Kasumi-1 (cell line): ENCODE measurements at places on chromosomes 12 and 14.
A peak's percentile ranks its signal among the peaks of the same experiment; 100 is the strongest.

DNA sequence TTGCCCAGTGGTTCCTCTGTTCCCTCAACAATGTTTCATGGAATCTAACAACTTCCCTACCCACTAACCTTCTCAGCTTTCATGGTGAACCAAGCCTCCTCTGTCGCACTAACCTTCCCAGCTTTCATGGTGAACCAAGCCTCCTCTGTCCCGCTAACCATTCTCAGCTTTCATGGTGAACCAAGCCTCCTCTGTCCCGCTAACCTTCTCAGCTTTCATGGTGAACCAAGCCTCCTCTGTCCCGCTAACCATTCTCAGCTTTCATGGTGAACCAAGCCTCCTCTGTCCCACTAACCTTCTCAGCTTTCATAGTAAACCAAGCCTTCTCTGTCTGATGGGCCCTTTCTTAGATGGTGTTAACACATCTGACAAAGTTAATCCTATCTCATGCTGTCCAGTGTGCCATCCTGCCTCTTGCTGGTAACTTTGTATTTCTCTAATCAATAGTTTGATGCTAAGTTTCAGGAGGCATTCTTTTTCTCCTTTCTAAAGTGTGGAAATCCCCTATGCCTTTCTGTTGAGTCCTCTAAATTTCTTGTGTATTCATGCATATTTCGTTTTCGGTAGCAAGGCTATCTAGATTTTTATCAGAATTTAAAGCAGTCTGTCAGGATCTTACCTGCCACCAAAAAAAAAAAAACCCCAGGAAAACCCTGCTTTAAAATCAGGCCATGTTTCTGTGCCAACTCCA, 26.8 kb upstream of the KCNK13 start:
- no peak for DNase-seq

DNA sequence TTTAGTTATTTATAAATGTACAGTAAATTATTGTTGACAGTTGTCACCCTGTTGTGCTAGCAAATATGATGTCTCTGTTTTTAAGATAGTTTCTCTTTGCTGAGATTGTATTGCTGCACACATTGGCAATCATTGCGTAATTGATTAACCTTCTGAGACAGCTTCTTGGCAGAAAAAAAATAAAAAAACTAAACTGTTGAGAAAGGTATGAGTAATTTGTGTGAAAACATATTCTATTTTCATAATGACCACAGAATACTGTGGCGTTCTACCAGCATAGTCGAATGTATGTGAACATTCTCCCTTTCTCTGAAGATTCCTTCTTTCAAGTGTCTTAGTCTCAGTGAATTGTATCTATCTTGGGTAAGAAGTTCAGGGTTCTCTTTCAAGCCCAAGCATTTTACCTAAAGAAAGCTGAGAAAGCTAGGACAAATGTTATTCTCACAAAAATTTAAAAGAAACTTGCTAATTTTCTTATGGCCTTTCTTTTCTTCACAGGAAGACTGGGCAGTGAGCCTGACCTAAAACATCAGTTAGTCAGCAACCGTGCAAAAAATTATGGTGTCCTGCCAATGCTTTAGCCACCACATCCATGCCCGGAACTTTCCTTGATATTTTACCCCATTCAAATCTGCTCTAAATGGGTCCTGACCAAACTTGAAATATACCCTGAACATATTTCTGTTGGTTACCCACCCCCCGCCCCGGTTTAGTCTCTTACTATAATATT, 69.0 kb upstream of the REP15 start:
- no peak for DNase-seq

DNA sequence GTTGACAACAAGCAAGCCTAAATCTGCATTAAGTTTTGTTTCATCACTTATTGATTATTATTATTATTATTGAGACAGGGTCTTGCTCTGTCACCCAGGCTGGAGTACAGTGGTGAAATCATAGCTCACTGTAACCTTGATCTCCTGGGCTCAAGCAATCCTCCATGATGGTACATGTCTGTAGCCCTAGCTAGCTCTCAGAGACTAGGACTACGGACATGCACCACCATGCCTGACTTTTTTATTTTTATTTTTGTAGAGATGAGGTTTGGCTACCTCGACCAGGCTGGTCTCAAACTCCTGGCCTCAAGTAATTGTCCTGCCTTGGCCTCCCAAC, 35.7 kb upstream of the STK38L start:
- no peak for DNase-seq

GRCh38 chr14:75636100-75636692, 24.5 kb downstream of the ERG28 start:
- DNase-seq, result no peak

- DNase-seq, result no peak
These were observed 44.1 kb downstream of the SCARB1 start for GRCh38 chr12:124819525-124819924.

DNA sequence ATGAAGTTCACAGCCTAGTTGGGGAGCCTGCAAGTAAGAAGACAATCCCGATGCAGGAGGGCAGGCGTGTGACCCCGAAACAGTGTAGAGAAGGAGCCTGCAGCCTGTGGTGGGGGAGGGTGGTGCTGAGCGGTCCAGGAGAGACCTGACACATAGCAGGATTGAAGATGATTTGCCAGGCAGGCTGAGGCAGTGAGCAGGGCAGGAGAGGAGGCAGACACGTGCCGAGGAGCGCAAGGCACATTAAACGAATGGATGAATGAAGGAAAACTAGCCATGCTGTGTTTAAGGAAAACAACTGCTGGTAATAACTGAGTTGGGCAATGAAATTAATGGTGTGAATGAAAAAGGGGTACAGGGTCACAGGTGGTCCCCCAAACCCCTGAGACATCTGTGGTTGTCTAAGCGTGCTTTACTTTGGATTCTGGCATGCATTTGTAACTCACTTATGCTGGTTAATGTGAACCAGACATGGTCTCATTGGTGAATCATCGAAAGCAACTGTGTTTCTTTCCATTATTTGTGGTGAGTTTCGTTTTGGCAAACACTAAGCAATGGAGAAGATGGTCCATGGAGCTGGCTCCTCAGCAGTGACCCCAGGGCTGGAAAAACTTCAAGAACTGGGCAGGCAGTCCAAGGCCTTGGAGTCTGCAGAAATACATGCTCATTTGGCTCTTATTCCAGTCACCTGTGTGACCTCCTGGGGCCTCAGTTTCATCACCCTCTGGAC, 96.9 kb upstream of the EVL start:
- DNase-seq, result no peak

- DNase-seq, result no peak
These were observed 26.3 kb downstream of the BICDL1 start for GRCh38 chr12:120015313-120015712.

DNA sequence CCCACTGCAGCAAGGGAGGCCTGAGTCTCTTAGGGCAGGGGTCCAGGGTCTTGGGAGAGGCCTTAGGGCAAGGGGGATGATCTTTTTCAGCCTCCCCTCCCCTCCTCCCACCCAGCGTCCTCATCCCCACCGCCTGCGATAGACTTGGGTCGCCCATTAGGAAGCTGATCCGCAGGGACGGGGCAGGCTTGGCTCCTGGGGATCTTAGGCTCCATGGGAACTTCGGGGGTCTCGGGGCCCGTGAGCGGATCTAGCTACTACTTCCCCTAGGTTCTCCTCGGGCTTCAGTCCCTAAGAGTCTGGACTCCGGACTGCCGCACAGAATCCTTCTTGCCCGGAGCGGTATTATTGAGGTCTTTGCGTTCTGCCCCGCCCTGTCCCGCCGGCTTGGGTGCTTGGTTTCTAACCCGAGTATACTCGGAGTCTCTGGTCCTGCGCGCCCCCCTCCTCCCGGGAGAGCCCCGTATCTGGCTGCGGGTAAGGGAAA, 2.2 kb upstream of the PTHLH start:
- no peak for DNase-seq

- DNase-seq, result no peak
These were observed 412.9 kb downstream of the RAD51B start for GRCh38 chr14:68232300-68233055.

GRCh38 chr12:122499991-122500684, 594 bp downstream of the ZCCHC8 start:
- DNase-seq, result peak; percentile 67

GRCh38 chr14:56975521-56975920, 165.2 kb upstream of the OTX2 start:
- DNase-seq, result no peak

DNA sequence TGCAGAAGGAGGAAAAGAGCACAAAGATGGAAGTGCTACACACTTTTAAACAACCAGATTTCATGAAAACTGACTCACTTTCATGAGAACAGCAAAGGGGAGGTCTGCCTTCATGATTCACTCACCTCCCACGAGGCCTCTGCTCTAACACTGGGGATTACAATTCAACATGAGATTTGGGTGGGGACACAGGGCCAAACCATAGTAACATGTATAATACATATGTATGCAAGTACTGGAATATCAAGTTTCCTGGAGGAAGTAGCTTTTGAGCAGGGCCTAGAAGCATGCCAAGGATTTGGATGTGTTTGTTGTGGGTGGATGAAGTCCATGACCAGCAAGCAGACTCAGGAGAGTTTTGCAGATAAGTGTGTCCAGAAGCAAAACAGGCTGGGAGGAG, 409.0 kb downstream of the RGS6 start:
- DNase-seq, result no peak

DNA sequence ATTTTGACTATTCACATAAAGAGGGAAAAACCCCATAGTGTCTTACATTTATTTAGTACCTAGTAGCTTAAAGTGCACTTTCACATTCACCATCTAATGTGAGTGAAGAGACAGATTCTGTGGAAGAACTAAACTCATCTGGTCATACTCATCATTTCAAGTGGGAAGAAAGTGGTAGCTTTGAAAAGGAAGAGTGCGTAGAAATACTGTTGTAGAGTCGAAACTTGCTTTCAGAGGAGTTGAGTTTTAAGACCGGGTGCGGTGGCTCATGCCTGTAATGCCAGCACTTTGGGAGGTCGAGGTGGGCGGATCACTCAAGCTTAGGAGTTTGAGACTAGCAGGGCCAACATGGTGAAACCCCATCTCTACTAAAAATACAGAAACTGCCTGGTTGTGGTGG, 222.2 kb downstream of the ERC1 start:
- DNase-seq, result no peak

- no peak for DNase-seq
These were observed 451.3 kb upstream of the USP15 start for GRCh38 chr12:61808856-61809255.

GRCh38 chr12:123237646-123238329, 4.6 kb downstream of the MTRFR start:
- peak; percentile 51 for DNase-seq

GRCh38 chr14:75523771-75524171, 1.5 kb downstream of the BATF start:
- no peak for DNase-seq

DNA sequence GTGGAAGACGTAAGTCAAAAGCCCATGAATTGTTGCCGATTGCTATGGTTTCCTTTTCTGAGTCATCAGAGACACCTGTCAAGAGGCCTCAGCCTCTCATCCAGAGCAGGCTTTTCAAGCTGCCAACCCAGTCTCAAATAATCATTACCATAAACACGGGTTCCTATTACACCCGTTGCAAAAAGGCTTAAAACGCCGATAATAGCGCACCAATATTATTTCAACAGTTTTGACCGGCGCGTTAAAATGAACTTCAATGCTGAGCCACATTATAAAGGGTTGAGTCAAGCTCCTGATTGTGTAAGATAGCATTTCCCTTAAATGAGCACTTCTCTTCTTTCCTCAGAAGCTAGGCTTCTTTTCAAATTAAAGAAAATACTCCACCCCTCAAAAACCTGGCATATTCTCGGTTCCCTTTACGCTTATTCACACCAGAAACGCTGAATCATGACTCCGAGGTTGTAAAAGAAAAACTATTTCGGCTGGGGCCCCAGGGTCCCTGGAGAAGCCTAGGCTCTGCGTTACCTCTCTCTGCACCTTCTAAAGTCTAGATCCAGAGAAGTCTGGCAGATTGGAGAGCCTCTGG, 1.4 kb downstream of the TMTC1 start:
- DNase-seq, result no peak

DNA sequence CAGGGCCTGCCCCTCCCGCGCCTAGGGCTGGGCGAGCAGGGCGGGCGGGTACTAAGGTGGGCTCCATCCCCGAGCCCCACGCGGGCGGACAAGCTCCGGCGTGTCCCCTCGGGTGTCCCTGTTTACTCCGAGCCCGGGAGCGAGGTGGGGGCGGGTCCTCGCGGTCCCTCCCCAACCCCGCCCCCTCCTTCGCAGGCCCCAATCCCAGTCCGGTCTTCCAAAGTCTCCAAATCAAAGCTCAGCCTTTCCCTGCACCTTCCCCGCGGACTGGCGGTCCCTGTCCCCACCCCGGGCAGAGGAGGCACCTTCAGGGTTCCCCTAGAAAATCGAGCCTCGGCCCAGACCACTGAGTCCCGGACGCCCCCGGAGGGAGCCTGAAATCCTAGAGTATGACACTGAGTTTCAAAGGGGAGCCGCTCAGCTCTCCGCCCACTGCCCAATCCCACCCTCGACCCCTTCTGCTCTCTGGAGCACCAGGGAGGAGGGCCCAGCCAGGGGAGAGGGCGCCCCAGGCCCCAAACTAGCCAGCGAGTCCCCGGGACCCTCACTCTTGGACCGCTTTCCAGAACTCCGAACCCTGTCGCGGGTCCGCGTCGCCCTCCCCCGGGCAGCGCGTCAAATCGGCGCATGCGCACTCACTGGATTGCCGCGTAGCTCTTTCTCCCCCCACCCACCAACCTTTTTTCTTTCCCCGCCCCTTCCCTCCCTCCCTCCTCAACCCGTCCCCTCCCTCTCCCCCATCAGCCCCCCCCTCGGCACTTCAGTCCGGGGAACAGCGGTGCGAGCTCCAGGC, at the start of gene LRP1:
LRP1 (plus strand) TSS at position 758 of the 793 bp plus-strand sequence. CDS start 482 bp downstream, outside the sequence.
- DNase-seq, result peak; percentile 28

- DNase-seq, result no peak
These were observed 48.2 kb upstream of the MAP3K9 start for GRCh38 chr14:70857496-70857890.

DNA sequence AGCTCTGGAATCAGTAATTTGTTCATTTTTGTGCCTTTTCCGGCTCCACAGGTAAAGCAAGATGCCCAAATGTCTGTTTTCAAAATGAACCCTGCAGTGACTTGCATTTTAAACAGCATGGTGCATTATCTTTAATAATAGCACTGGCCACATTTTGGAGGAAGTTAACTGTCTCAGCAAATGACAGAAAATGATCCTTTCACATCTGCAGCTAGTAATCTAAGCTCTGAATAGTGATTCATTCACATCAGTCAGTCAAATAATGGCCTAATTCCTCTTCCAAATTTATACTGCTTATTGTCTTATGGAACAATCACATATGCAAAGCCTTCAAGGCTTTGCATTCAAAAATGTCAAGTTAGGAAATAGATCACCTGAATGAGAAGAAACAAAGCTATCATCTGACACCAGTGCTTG, 75.6 kb downstream of the PPM1H start:
- DNase-seq, result no peak

- no peak for DNase-seq
These were observed 101.0 kb upstream of the PWP1 start for GRCh38 chr12:107584563-107584962.

- no peak for DNase-seq
These were observed 8.1 kb downstream of the CARMIL3 start for GRCh38 chr14:24059841-24060388.

GRCh38 chr12:57700317-57700716, 6.4 kb downstream of the OS9 start:
- DNase-seq, result no peak

DNA sequence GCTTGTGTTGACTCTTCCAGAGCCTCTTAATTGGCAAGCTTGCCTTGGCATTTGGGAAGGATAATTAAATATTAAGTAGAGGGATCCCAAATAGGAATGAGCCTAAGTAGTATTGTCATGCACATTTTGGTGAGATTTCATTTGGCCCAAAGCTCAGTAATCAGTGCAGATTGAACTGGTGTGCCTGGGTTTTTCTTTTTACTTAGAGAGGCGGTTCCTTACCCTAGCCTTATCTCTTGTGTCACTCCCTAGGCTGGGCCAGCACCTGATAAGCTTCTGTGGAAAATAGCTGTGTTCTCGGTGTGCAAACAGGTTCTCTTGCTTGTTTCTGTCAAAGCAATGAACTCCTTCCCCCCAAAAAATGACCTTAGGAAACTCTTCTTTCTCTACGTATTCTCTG, 9.3 kb upstream of the B4GALNT3 start:
- DNase-seq, result no peak
